ENCODE measurements at places on chromosomes 6 and 20.

DNA sequence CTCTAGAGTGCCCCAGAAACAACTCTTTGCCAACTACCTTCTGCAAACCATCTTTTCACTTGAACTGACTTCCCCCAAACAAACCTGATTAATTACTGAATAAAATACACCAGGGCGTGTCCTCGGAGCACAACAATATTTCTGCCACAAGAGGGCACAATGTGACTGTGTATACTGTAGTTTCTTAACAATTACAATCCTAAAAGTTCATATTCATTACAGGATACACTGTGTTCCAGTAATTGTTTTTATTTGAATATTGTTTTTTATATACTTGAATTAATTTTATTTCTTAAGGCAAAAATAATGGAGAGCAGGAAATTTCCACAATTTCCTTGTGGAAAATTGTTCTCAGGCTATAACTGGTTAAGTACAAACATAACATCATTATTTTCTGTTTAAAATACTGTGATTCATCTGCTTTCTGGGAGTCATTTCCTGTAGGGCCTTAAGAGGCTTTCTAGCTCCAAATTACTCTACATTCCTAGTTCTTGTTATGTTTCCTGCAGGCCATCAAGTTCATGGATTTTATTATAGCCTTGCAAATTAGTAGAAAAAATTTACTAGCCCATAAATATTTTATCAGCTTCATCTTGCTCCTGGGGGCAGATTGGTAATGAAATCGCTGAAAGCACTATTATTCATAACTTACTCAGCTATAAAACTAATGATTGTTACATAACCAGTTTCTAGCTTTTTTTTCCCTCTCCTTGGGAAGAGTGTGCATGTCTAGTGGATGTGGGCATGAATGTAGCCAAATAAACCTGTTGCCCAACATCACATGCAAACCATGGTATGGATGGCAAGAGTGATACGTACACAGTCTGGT, 51.9 kb upstream of the SLC22A16 start:
- peak; percentile 52 for DNase-seq

DNA sequence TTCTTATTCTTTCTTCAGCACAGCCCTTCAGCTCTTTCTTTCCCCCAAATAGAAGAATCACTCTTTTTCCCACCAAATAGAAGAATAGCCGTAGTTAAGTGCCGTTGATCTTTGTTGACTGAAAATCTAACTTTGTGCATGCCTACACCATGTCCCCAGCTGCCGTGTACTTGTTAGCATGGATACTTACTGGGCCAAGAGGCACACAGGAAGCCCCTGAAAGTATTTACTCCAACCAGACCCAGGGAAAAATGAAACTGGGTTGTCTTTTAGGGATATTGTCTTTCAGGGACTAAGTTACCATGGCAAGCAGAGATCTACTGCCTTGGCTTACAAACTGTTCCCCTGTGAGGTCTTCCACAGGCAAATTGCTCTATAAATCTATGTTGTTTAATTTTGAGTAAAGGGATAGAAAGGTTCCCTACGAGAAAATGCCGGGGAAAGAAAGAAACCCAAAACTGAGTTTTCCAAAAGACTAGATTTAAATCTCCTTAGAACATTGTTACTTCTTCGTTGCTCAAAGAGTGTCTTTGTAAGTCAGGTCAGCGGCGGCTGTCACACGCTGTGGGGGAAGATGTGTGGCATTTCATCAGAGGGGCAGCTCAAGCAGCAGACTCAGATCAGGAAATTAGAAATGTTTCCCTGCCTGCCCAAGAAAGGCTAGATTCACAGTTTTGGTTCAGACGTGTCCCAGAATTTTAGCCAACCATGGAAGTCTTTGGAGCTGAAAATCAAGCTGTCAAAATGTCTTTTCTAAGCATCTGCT, 188.2 kb upstream of the PRND start:
- no peak for DNase-seq

GRCh38 chr20:36035745-36036144, 67.4 kb downstream of the CNBD2 start:
- no peak for DNase-seq

DNA sequence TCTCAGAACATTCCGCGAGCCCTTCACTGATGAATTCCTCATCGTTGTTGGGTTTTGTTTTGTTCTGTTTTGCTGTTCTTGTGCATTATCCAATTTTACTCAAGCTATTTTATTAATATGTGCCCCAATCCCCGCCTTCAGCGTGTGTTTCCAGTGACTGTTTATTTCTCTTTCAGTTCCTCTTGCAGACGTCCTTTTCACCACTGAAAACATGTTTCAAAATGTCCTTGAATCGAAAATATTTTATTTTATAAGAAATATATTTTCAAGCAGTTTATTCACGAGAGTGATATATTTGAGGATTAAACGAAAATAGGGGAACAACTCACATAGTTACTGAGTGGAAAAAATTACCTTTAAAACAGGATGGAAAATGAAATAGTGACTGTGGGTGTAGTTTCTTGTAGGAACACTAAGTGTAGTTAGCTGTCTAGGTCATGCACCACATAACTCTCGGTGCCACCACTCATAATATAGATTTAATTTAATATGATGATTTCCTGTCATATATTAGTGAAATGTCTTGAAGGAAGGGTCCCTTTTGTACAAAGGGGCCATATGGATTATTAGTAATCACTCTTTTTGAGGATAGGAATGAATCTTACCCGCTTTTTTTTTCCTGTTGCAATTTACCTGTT, 45.3 kb upstream of the HDDC2 start:
- no peak for DNase-seq

GRCh38 chr6:135021310-135022049, 33.1 kb downstream of the HBS1L start:
- no peak for DNase-seq

- DNase-seq, result no peak
Observed at GRCh38 chr20:53735536-53736050, 142.0 kb upstream of the ZNF217 start.

DNA sequence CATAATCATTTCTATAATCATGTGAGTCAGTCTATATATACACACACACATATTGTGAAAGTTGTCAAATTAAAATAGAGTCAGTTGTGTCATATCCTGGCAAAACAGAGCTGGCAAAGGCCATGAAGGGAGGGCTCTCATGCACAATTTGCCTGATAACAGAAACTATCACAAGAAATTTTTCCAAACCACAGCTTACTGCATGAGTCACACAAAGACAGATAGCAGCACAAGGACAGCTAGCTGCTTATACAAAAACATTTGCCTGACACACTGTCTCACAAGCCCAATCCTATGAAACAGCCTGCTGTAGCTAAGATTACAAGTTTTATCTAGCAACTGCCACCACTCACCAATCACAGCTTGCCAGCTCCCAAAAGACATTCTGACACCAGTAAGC, 848.5 kb upstream of the MAN1A1 start:
- peak; percentile 92 for DNase-seq

DNA sequence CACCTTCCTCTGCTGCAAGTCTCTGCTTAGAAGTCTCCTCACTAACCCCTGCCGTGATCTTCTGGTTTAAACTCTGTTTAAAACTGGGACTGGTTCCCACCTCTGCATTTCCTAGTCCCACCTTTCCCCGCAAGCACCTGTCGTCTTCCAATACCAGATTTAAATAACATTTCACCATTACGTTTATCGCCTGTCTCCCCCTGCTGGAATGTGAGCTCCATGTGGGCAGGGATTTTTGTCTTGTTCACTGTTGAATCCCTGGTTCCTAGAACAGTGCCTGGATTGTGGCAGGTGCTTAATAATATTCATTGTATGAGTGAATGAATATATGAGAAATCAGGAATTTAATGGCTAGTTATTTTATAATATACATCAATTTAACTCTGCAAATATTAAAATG, 2.7 kb downstream of the GUCA1A start:
- peak; percentile 45 for DNase-seq

- DNase-seq, result peak; percentile 65
Observed at GRCh38 chr6:101396548-101397173, 3.2 kb downstream of the GRIK2 start.

- DNase-seq, result peak; percentile 98
Observed at GRCh38 chr6:93419304-93420162, at the start of gene EPHA7. EPHA7 (minus strand) TSS chr6:93419559; CDS start chr6:93419341, 218 bp downstream.

- DNase-seq, result no peak
Observed at GRCh38 chr6:42507901-42508300, 55.9 kb upstream of the UBR2 start.

DNA sequence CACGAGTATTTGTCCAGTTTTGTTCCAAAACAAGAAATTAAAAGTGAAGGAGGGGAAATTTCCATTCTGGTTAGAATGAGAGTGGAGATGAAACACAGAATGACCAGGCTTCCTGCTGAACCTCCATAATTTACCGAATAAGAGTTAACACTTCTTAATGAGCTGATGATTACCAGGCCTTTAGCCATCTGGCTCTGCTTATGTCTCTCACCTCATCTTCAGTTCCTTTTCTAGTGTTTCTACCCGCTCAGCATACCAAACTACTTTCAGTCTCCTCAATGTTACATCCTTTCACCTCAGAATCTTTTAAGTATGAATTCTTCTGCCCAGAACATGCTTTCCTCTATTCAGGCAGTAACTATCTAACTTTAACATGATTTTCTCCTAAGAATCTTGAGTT, 209.0 kb upstream of the RSPO3 start:
- DNase-seq, result peak; percentile 70

DNA sequence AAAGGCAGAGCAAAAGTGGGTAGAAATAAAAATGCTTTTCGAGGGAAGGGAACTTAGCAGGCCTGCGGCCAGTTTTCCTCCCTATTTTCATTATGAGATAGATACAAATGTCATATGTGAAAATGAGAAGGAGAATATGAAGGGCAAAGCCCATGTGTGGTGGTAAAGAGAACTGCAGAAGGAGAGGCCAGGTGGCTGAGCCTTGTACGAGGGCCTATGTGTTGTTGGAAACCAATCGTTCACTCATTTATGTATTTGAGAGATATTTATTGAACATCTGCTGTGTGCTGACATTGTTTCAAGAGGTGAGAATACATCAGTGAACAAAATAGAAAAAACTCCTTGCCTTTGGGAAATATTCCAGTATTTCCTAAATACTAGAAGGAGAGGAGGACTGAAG, 147.7 kb downstream of the SH3BGRL2 start:
- no peak for DNase-seq

- no peak for DNase-seq
Observed at GRCh38 chr20:10812759-10813327, 139.0 kb upstream of the JAG1 start.

DNA sequence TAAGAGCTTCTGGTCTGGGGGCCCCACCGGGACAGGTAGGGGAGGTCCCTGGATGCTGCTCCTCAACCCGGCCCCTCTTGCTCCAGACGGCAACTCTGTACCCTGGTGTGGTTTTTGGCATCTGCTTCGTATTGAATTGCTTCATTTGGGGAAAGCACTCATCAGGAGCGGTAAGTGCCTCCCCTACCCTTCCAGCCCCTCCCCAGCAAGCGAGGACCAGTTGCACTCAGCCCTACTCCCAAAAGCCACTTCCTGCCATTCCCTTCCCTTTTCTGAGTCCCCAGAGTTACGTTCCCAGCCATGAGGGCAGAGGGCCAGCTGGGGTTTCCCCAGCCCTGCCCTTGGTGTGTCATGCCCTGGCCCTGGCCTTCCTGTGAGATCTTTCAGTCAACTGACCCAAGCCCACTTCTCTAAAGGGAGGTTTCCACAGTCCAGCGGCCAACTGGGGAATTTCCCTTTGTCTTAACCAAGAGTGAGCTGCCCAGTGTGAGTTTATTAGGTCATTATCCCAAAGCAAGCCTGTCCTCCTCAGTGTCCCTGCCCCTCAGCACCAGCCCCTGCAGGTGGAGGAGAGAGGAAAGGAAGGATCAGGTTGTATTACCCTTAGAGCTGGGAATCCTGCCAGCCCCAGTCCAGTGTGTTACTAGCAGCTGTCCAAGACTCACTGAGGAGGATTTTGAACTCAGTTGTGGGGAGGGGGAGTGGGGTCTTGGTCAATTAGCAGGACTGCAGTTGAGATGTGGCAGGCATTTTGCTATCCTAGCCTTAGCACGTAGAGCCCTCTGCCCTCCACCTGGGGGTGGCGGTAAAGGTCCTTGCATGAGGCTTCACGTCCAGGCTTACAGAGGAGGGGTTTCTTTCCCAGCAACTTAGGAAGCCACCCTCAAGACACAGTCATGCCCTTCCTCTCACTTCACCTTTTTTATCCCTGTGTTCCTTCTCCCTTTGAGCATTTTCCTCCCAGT, 45.8 kb downstream of the TM9SF4 start:
- peak; percentile 83 for DNase-seq

DNA sequence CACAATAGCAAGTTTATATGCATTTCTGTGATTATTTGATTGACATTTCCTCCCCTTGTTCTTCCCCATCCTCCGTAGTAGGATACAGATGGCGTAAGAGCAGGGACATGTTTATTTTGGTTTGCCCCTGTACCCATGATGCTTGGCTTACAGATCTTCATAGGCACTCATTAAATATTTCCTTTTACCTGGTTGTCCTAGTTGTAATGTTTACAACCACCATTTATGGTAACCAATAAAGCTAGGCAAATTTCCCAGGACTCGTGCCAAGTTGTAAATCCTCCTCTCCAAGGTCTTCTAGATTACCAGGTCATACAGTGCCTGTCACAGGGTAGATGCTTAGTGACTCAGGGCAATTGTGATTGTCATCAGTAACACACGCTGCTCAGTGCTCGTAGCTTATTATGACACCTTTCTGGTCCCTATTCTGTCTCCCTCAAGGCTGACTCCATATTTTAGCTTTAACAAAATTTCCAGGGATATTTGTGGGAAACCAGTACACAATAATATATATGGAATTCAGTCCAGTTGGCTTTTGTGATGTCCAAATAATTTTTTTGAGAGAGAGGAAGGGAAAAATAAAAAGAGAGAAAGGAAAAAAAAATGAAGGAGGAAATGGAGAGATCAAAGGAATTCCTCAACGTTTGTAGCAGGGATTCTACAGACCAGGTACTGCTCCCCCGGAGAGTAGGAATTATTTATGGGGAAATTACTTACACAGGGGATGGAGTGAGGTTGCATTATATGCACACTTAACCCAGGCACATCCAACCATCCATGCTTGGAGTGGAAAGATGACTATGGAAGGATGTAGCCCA, 24.6 kb downstream of the CYP24A1 start:
- DNase-seq, result no peak

GRCh38 chr6:161255518-161255917, 18.3 kb downstream of the AGPAT4 start:
- no peak for DNase-seq

GRCh38 chr6:135346747-135347146, 150.8 kb downstream of the AHI1 start:
- DNase-seq, result no peak

All from mesendoderm (in vitro differentiated cells).